ENCODE measurements at places on chromosomes 2 and 18.

GRCh38 chr18:136433-136832 is 21.9 kb upstream of the USP14 start:
- DNase-seq: no peak

GRCh38 chr2:77590298-77590917 is 68.2 kb upstream of the LRRTM4 start:
- no peak for DNase-seq

DNA sequence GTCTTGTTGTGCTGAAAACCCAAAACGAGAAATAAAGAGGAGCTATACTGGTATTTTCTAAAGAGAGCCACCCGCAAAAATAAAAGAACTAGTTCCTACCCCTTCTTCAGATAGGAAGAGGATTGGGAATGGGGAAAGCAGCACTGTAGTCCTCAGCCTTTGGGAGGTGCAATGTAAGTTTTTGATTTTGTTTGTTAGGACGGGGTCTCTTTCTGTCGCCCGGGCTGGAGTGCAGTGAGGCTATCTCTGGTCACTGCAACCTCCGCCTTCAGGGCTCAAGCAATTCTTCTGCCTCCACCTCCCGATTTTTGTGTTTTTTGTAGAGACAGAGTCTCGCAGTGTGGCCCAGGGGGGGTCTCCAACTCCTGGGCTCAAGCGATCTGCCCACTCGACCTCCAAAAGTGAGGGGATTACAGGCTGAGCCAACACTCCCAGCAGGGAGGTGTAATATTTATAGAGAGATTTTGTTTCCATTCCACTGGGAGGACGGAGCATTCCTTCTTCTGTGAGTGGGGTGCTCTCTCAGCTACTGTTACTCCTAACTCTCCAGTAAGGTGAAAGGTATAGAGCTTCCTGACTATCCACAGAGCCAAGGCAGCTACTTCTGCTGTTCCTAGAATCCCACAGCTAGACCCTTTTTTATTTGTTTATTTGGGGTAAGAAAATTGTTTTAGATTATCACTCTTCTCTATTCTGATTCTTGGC is 13.1 kb upstream of the GULP1 start:
- no peak for DNase-seq

- DNase-seq: no peak
Observed at GRCh38 chr2:11203480-11203879, 48.2 kb downstream of the SLC66A3 start.

- DNase-seq: no peak
Observed at GRCh38 chr18:37138456-37138855, 309.5 kb downstream of the KIAA1328 start.

DNA sequence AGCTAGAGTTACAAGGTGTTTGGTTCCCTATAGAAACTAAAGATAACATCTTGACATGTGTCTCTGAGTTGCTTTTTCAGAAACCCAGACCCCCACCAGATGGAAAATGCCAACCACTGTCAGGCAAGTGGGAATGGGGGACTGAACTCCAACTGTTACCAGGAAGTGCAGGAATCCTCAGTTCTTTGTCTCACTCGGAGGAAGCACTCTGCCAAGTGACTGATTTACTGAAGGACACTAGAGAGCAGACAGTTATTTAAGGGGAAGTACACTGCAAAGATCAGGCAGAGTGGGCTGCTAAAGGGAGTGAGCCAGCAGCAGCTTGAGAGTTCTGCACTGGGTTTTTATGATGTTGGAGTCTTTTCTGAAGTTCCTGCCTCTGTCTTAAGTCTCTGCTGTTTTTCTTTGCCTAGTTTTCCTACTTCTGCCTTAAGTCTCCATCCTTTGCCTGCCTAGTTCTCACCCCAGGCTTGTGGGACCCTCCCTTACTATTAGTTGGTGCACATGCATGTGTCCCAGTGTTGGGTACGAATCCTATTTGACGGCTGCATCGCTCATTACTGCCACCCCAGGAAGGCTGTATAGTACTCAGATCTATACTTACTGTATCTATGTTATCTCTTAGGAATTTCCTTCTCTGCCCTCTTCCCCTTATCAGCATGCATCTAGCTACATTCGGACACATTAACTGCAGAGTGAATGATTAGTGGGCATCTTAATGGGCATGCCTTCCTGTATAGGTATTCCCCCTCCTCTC is 97.1 kb downstream of the TEX51 start:
- no peak for DNase-seq

DNA sequence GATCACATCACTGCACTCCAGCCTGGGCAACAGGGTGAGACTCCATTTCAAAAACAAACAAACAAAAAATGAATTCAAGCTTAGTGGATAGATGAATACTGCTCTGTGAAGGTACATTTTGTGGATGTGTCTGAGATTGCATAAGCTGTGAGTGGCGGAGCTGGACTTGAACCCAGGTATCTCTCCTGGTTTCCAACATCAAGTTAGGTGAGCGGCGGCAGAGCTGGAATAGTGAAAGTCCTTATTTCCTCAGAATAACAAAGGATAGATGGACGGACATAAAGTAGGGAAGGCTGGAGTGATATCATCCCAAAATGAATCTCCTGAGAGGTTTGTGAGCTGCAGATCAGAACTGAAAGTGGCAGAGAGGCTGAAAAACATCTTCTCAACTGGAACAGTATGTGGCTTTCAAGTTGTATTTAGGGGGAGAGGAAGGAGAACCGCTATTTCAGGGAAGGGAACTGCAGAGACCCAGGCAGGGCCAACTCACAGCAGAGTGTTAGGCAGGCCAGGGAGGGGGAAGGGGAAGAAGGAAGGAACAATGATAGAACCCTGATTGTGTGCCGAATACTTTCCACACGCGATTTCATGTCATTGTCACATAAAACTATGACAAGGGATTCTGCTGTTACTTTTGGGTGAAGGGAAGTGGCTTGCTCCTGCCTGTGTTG is 106.2 kb downstream of the LPIN1 start:
- DNase-seq: no peak

DNA sequence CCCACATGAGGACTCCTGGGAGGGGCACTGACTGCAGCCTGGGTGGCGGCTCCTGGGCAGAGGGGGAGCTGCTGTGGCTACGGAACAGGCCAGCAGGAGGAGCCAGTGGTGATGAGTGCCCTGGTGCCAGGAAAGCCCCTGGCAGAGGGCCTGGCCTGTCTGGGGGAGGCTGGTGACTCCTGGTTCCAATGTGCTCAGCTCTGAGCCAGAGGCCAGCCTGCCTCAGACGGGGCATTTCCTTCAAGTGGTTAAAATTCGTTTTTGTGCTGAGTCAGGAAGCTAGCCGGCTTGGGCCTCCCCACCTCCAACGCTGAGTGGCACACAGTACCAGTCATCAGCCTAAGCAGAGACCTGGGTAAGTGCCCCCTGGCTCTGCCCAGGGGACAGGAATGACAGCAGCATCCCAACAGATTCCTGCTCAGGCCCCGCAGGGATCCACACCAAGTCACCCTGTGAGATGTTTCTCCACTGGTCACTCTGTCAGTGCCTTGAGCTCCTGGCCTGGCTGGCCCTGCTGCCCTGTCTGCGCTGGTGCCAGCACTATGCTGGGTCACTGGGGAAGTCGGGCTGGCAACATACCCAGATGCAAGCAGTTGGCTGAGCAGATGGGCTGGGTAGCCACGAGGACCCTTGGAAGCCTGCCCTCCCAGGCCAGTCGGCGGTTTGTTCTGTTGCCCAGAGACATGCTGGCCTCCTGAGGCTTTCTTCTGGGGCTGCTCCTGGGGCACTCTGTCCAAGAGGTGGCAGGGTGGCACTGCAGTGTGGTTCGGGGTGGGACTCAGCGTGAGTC is 7.1 kb upstream of the KLF11 start:
- DNase-seq: no peak

GRCh38 chr2:73341039-73341438 is 44.6 kb upstream of the ALMS1 start:
- no peak for DNase-seq
